Islet precursor cell (in vitro differentiated cells): ENCODE measurements at places on chromosomes 6 and 20.

- no peak for DNase-seq
These were observed 178.8 kb upstream of the AKAP12 start for GRCh38 chr6:151060766-151061531.

GRCh38 chr20:57399587-57400155 lies 8.5 kb downstream of the RBM38 start:
- DNase-seq: no peak

- DNase-seq: no peak
These were observed 184.8 kb upstream of the HDAC2 start for GRCh38 chr6:114155763-114156162.

DNA sequence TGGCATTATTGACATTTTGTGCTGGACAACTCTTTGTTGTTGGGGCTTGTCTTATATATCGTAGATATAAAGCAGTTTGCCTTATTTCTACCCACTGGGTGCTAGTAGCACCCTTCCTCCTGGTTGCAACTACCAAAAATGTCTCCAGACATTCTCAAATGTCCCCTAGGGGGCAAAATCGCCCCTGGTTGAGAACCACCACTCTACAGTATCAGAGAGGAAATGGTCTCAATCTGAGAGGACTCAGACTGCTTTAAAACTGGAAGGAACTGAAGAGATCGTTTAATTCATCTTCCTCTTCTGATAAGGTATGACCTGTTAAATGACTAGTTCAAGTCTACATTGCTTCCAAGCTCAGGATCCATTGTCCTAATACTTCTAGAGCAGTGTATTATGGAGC lies 14.9 kb downstream of the SH3BGRL2 start:
- DNase-seq: no peak

DNA sequence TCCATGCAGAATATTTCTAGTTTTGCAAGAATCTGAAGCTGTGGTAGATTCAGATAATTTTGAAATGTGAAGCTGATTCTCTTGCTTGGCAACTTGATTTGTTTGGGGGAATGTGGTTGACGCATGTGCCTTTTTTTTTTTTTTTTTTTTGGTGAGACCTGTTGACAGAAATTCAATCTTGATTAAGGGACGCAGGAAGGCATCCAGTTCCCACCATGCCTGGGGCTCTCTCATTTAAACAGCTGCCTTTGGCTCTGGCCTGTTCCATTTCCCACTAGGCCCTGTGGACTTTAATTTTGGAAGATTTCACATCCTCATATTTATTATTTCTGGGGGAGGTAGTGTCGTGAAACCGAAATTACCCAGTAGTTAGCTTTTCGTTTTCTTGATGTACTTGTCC lies 8.6 kb downstream of the TPX2 start:
- no peak for DNase-seq

- DNase-seq: no peak
These were observed 10.7 kb downstream of the RFPL4B start for GRCh38 chr6:112357791-112358190.
